Large intestine (tissue), 12 donors: ENCODE measurements at places on chromosomes 16 and 17.

DNA sequence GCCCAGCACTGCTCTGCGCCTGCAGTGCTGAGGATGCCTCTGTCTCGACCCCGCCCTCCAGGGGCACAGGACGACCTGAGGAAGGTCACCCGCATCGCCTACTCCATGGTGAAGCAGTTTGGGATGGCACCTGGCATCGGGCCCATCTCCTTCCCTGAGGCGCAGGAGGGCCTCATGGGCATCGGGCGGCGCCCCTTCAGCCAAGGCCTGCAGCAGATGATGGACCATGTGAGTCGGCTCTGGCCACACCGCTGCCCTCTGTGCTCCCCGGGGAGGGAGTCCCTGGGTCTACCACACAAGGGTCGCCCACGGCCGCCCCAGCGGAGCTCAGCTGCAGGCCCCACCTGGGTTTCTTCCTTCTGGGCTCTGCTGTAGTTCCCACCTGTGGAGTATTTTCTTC is 6.7 kb upstream of the RPL13 start:
- no peak for DNase-seq

GRCh38 chr17:66306446-66306845 is 4.0 kb downstream of the PRKCA start:
- no peak for DNase-seq

GRCh38 chr16:12182212-12182611 is 205.7 kb downstream of the SNX29 start:
- DNase-seq = no peak

DNA sequence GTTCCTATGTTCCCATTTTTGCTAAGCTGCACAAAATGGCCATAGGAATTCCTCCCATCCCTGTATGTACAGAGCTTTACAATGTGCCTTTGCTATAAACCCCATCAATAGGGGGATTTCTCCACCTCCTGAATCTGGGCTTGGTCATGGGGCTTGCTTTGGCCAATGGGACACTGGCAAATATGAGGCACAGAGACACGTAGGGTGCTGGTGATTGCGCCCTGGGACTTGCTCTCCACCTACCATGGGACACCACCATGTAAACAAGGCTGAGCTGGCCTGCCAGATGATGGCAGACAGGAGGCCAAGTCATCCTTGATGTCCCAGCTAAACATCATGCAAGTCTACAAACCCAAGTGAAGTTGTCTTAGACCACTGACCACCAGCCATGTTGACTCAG is 15.3 kb upstream of the ALDH3A1 start:
- DNase-seq = no peak

GRCh38 chr17:4154201-4154600 is 11.2 kb downstream of the CYB5D2 start:
- DNase-seq = no peak

- DNase-seq = peak; percentile 78
Observed at GRCh38 chr17:72030067-72030899, 90.5 kb upstream of the SOX9 start.

DNA sequence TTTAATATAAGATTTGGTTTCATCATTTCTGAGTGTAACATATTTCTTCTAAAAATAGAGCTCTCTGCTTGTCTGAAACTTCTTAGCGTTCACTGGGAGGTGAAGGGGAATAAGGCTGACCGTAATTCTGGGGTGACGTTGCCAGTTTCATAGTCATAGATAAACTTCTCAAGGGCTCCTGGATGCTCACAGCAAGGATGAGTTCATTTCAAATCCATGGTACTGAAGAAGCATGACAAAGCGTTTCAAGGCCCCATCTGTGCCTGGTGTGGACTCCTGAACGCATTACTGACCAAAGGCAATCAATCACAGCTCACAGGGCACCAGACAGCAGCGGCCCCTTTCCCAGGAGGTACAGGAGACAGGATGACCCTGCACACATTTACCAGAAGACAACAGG is 12.0 kb upstream of the EVPL start:
- no peak for DNase-seq
